RWPE2 (cell line): ENCODE measurements at places on chromosomes 12 and 14.

- no peak for DNase-seq
Measured at GRCh38 chr12:1926251-1926657, 7.8 kb upstream of the CACNA2D4 start.

DNA sequence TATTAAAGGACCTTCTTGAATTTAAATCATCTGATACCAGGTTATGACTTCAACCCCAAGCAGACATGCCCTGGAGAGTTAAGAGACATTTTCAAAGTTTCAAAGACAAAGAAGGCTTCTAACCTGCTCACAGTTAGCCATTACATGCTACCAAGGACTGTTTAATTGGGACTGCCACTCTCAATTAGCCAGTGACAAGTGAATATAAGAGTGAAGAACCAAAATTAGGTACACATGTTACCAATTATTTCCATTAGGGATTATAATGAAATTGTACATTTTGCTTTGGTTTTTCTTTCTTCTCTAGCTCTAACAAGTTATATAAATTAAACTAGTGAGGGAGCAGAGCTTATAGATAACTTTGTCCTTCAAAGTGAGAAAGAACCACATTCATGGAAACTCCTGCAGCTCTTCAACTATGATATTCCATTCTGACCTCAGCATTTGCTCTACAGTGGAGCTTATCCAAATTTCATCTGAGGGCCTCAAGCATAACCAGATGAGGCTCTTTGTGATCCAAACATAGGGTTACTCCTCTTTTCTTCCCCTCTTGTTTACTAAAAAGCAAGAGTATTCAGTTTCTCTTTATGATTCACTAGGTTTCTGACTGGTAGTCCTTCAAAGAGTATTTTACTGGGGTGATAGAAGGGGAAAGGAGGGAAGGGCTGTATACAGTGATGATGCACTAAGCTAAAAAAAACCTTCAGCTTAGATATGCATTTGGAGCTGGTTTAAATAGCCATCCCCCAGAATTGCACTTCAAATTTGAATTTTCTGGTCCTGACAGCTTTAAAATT is 91.3 kb downstream of the DUSP6 start:
- DNase-seq: no peak

- no peak for DNase-seq
Measured at GRCh38 chr12:39077226-39077625, 171.8 kb upstream of the CPNE8 start.

DNA sequence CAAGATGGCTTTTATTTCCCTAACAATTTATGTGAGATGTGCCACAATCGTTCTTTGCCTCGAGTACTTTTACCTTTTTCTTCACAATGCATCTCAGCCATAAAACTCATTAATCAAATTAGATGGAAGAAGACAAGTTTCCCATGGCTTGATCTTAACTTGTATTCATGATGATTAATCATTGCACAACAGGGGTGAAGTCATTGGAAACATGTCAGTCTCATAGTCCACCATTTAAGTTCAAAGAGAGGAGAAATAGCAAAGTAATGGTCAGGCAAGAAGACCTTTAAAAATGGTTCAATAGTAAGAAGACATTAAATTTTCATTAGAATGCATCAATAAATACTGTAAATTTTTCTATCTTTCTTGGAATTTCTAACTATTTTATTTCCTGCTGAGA is 136.3 kb downstream of the FOXG1 start:
- no peak for DNase-seq

GRCh38 chr12:11811008-11811407 is 161.5 kb downstream of the ETV6 start:
- DNase-seq: no peak

DNA sequence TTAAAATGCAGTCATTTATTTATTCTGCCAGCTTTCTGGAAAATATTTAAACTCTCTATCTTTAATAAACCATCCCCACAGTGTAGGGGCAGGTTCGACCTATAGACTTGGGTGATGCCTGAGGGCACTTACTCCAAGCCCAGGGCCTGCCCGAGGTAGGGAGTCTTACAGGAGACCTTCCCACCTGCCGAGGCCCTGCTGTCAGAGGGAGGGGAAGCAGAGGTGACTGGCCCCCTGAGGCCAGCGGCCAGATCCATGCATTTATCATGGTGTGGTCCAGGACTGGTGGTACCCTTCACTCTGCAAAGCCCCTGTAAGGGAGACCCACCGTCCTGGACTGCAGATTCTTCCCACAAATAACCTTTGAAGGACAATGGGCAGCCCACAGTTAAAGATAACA is 7.6 kb downstream of the EML1 start:
- no peak for DNase-seq

GRCh38 chr12:3537719-3538465 is 46.9 kb downstream of the PRMT8 start:
- DNase-seq: no peak

DNA sequence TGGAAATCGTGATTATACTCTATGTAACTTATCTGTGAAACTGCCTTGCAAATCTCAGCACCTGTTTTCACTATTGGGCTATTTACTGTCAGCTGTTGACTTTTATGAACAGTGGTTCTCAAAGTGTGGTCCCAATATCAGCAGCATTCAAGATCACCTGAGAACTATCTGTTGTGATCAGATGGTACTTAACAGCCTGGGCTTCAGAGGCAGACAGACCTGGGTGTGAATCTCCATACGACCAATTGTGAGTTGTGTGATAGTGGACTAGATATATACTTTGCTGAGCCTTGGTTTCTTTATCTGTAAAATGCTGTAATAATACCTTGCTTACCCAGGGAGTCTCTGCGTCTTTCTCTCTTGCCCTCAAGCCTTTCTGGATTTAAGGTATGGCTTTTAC is 105.1 kb downstream of the ERGIC2 start:
- DNase-seq: no peak

- DNase-seq: no peak
Measured at GRCh38 chr14:71363946-71364925, 457.0 kb downstream of the PCNX1 start.

DNA sequence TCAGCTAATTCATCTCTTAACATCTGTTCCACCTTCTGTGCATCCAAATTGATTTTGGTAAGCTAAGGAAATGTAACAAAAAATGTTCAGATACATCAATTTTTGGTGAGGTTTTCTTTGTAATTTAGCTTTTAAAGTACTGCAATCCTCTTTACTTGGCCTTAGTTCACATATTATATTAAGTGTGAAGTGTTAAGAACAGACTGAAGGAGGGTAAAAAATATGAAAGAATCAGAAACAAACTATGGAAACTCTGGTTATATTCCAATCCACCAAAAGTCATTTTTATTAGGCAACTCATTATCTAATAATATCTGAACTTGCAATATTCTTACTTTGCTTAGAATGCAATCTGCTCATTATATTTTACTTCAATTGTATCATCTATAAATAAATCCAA is 49.1 kb downstream of the CEP290 start:
- DNase-seq: no peak

DNA sequence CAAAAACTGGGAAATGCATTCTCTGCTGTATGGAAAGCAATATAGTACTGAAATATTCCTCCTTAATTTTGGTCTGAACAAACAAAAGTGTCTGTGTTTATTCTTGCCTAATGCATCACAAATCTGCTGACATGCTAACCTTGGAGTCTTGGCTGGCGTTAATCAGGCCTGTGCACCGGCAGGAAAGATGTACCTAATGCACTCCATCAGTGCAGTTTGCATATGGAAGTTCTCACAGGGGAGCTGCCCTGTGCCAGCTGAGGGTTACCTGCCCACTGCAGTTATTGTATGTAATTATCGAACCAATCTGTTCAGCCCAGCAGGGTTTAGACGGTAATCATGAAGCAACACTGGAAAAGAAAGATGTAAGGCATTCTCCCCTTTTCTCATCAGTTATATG is 76.9 kb downstream of the VRK1 start:
- no peak for DNase-seq

GRCh38 chr14:63296060-63296563 is 22.6 kb downstream of the GPHB5 start:
- no peak for DNase-seq

DNA sequence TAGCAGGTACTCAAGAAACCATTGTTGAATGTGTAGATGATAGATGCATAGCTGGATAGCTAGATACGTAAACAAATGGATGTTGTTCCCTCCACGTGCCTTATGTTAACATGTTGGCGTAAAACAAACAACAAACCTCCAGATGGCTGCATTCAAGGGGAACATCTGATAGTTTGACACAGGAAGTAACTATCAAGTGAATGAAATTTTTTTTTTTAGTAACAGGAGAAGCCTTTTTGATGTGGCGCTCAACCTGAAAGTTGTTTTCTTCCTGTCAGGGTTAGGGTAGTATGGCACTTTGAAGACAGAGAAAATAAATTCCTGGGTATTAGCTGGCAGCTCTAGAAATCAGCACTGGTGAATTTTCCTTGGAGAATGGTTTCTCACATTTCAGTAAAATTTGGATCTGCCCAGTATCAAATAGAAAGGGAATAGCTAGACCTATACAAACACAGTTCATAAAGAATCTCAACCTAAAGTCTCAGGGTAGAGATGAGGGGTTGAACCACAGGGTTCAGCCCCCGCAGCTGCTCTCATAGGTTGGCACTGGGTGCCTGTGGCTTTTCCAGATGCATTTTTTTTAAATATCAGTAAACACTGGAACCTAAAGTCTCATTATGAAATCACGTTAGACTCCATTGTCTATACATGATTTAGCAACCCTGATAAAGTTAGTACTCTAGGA is 18.8 kb upstream of the RAP1B start:
- DNase-seq: no peak

DNA sequence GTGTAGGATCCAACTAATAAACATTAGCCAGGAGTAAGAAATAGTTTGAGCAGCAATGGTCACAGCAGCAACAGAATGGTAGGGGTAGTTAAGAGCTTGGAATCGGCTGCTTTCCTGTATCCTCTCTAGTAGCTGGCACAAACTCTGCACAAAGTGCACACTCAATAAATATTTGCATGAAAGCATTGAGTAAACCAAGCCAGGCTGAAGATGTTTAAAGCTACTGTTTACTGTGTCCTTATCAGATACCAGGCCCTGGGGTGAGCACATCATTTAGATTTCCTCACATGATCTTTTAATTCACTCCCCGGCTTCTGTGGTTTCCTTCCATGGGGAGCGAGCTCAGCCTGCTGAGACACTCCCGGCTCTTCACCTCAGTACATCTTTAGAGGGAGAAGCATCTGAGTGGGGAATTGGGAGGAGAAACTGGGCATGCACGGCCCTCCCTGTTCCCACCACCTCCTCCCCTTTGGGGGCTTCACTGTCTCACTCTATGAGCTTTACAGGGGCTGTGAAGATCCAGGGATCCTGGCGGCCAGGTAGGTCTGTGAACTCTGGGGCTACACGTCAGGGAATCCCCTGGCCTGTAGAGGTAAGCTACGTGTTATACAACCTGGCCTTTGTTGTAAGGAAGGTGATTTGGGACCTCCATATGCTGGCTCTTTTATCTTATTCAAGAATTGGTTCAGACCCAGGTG is 107.2 kb upstream of the VASH1 start:
- DNase-seq: no peak

DNA sequence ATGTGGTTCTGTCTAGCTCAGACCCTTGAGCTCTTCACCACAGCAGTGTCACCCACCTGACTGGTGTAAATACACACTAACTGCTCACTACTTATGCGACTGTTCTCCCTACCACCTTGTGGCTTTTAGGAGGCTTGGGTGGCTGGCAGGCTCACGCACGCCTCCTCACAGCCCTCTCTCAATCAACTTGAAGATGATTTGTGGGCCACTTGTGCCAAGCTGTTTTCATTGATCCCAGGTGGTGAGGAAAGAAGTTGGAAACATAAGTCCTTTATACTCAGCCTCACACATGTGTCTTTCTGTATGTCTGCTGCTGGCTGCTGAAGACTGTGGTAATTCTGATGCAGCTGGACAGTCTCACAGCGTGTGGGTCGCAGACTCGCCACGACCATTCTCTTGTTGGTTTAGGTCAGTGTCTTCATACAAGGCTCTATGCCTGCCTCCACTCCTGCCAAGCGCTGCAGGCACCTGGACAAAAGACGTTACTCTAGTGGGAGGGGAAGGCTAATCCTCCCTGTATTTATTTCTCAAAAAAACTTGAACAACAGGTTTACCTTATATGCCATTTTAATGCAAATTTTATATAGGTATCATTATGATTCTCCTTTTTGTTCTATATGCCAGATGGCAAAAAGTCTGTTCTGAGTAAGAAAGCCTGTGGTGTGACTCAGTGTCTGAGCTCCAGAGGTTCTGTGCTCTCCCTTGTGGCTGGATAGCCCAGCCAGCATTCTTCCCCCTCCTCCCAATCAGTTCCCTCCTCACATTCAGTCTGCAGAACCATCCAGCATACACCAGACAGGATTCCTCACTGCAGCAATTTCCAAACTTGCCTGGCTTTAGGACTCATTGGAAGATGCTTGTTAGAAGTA is 115.6 kb downstream of the DIP2B start:
- peak; percentile 75 for DNase-seq

GRCh38 chr12:9869307-9870161 is at the start of gene CLEC2B:
TSS of gene CLEC2B (minus strand) at chr12:9869354.
- no peak for DNase-seq

DNA sequence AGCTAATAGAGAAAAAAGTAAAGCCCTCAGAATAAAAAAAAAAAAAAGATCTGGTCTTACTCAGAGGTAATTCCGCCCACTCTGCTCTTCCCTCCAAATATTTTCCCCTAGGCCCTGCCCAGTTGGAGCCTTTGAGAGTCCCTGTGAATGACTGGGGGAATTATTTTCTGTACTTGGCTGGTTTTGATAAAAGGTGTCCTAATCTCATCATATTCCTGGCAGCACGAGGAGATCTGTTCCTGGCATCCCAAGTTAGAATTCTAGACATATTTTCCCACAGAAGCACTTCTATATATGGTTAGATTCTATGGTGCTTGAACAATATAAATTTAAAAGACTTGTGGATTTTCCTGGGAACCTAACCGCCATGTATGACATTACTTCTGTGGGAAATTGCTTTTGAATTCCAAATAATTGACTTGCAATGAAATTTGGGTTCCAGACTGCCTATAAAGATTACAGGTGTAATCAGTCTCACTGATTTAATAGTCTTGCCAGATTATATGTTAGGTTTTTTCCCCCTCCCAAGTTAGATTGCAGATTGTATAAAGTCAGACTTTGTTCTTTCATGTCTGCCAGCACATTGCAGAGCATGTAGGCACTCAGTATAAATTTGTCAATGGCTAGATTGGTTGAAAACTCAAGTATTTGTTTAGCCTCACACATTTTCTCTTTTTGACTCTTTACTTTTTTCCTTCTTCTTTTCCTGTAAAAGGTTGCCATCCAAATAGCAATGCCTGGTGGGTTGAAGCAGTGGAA is 12.3 kb downstream of the GPX2 start:
- no peak for DNase-seq

GRCh38 chr14:76720382-76720813 is 40.9 kb upstream of the VASH1 start:
- no peak for DNase-seq

DNA sequence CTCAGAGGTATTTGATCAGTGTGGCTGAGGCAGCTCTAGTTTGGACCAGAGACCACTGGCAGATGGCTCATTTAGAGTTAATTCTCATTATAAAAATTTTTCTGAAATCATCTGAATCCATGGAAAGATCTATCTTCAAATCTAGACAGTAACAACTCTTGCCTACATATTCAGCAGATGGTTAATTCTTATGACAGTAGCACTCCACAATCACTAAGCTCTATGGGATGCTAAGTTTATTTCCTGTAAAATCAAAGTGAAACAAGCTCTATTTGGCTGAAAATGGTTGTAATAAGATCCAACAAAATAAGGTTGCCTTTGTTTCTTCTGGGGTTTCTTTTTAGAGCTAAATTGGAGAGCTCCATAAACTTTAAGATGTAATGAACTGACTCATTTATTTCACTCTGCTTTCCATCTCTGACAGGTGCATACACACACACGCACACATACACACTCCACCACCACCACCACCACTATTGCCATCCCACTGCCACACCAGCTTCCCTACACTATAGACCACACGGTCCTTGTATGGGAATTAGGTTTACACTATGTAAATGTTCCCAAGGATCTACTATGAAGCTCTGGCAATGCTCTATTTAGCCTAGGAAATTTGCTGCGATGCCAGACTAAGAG is 293.1 kb downstream of the RPAP3 start:
- no peak for DNase-seq
